AG04450 (cell line): ENCODE measurements at places on chromosomes 13 and 19.
A peak's percentile ranks its signal among the peaks of the same experiment; 100 is the strongest.

GRCh38 chr13:74200081-74200480, 65.9 kb upstream of the KLF12 start:
- no peak for DNase-seq

- DNase-seq, result no peak
These were observed 69.3 kb downstream of the CHST8 start for GRCh38 chr19:33691030-33691427.

GRCh38 chr13:72932250-72932649, 126.6 kb upstream of the KLF5 start:
- DNase-seq, result no peak

DNA sequence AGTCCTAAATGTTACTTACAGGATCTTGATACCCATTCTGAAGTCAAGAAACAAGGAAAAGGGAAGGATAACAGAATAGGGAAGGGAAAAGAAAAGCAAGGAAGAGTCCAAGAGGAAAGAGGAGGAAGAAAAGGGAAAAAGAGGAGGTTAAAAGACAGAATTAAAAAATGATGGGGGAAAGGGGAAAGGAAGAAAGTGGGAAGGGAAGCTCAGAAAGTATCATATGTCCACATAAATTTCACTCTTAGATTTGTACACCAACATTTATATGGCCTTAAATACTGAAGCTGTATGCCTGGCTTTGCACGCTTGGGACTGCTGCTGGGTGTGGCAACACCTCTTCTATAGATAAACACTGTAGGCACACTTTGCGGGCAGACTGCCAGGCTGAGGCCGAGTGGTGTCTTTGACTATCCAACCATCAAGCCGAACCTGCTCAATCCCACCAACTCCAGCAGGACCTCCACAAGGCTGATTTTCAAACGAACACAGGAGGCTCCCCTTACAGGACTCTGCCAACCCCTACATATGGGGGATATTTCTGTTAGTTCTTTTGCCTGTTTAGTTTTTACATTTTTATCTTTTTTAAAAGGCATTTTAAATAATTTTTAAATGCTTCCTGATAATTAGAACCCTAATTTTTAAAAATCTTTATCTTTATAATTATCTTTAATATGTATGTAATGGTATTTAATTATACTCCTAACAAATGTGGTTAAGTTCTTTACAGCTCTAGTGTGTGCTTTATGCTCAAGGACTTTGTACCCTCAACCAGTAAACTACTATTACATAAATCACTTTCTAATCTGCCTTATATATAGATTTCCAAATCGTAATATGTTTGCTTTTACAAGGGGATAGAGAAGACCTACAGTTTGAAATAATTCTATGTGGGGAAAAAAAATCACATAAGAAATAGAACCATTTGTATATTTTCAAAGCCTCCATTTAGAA, 154.2 kb downstream of the DIAPH3 start:
- DNase-seq, result no peak

- DNase-seq, result no peak
These were observed 1.2 kb upstream of the KATNAL1 start for GRCh38 chr13:30308548-30308947.

DNA sequence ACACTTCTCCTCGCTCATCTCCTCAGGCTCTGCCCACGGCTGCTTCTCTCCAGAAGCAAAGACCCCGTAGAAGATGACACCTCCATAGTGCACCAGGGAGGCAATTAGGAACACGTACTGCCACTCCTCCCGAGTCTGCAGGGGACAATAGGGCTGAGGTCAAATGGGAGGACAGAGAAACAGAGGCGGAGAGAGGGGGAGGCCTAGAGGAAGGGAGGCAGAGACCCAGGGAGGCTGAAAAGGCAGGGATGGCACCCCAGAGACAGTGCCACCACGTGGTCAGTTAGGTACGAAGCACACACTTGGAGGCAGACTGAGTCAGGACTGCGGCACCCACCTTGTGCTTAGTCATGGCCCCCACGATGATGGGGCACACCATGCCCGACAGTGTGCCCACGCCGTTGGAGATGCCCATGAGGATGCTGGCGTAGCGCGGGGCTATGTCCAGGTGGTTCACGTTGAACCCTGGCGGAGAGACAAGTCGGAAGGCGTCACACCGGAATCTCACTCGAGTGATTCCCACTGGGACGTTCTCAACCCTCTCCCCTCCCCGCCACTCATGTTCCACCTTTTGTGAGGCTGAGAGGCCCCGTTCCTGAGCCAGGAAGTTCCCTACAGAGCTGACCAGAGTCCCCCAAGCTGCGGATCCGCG, 5.6 kb downstream of the GFY start:
- no peak for DNase-seq

DNA sequence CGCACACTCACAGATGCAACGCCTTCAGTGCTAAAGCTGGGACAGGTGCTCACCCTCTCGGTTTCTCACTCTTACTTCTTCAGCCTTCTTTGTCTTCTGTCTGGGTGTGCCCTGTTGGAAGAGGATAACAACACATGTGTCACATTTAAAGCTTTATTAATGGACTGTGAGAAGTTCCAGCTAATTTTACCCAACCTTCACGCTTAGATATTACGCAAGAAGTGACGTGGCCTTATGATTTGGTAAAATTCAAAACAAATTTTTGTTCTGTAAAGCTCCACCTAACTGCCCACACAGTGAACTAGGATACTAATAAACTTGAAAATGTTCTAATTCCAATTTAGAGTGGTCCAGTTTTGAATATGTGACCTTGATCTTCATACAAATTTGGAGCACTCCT, 66.7 kb upstream of the LRCH1 start:
- no peak for DNase-seq

GRCh38 chr19:4974880-4975469, 6.1 kb downstream of the KDM4B start:
- DNase-seq, result no peak

GRCh38 chr13:30846311-30846710, 59.8 kb upstream of the MEDAG start:
- DNase-seq, result no peak

- DNase-seq, result no peak
These were observed 19.9 kb downstream of the ZNF574 start for GRCh38 chr19:42095814-42096230.

GRCh38 chr13:44237881-44238421, 135.7 kb upstream of the SERP2 start:
- peak; percentile 52 for DNase-seq

- peak; percentile 90 for DNase-seq
These were observed 15.2 kb upstream of the MYO1F start for GRCh38 chr19:8592231-8593009.

GRCh38 chr19:33300009-33300893, 2.1 kb downstream of the CEBPA start:
- DNase-seq, result no peak

DNA sequence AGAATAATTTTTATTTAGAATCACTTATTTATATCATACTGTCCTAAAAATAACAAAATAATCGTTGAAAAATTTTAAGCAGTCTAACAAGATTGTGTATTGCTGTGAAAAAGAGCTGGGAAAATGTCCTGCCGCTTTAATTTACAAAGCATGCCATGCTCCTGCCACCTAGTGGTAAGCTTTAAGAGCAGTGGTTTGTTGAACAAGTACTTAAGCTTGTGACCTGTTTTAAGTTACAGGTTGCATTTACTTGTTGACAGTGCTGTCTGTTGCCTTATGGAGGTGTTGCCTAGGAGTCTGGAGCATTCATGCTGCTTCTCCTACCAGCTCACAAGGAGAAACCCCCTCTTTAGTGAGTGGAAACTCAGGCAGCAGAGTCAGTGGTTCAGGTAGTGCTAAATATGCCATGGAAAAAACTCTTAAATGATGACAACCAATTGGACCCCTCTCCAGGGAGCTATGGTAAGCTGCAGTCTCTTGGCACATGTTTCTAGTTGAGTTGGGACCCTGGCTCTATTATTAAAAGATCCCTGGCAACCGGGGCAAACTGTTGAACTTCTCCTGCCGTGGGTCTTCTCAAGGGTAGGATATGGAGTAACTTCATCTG, 68.4 kb downstream of the SPATA13 start:
- DNase-seq, result peak; percentile 52

GRCh38 chr19:57443121-57443696, 8.1 kb downstream of the ZNF749 start:
- no peak for DNase-seq

DNA sequence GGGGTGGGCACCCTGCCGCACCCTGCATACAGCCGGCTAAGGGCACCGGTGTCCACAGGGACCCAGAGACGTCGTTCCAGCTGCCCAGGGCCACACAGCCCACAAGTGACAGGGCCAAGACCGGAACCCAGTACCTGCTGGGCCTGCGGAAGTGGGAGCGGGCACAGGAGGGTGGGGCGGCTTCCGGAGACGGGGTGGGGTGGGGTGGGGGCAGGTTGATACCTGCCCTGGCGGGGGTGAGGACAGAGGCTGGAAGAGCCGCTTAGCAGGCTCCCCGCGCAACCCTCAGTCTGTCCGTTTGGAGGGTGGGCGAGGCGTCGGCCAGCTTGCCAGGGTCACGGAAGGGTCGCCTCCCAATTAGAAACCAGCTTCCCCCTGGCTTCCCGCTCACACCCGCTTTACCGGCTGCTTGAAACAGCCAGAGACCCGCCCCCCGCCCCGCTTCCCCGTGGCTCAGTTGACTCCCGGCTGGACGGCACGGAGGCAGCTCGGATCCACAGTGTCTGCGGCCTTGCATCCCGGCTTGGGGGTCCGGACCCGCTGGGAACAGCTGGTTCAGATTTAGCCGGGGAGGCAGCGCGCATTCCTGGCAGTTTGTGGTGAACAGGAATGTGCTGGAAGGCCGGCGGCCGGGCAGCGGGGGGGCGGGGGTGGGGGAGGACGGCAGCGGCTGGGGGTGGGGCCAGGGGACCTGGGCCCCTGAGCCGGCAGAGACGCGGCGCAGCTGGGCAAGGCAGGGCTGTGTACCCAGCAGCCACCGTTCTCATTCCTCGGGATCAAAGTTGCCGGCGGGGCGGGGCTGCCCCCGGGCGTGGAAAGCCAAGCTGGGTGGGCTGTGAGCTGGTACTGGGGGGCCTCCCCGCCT, 1.9 kb downstream of the CNN2 start:
- peak; percentile 93 for DNase-seq

- no peak for DNase-seq
These were observed 463 bp downstream of the PCSK4 start for GRCh38 chr19:1489463-1490310.

GRCh38 chr13:52833296-52833875, 15.1 kb downstream of the PCDH8 start:
- no peak for DNase-seq

DNA sequence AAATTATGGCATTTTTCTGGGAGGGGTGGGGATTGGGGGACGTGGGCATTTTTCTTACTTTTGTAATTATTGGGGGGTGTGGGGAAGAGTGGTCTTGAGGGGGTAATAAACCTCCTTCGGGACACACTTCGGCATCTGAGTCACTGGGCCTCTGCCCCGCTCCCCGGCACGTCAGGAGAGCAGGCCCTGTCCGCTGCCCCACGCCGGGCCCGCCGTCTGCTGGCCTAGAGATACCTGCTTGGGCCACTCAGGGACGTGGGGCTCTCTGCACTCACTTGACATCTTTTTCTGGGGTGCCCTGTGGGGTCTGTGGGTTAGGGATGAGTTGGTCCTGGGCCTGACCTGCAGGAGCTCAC, 3.5 kb upstream of the FTL start:
- DNase-seq, result no peak

DNA sequence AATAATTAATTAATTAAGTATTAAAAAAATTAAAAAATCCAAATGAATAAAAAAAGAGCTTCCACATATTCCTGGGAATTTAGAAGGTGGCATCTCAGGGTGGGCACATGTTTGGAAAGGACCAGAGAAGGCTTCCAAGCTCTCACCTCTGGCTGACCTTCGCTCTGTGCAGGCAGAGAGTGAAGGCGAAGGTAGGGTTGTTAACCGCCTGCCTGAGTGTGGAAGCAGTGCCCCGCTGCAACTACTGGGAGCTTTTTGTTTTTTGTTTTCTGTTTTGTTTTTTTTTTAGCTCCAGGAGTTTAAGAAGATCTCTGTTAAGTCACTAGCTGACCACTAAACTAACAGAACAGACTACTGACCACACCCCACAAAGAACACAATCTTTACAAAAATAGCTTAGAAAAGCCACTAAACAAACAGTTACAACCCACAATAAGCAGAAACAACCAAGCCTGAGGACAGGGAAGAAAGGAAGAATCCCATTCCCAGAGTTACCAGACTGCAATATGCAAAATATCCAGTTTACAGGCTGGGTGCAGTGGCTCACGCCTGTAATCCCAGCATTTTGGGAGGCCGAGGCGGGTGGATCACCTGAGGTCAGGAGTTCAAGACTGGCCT, 11.4 kb downstream of the ZNF541 start:
- DNase-seq, result no peak

DNA sequence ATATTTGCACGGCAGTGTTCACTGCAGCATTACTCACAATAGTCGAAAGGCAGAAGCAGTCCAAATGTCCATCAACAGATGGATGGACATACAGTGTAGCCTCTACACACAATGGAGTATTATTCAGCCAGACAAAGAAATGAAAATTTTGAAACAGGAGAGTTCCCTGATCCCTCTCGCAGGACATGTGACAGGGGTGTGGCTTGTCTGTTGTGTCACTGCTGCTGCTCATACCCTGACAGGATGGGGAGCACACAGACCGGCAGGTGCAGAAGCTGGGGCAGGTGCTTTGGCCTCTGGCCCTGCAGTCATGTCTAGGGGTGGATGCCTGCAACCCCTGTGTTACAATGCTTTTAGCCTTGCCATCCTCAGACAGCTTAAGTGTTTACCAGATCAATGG, 204.3 kb downstream of the EFNB2 start:
- no peak for DNase-seq

- no peak for DNase-seq
These were observed 12.5 kb downstream of the C19orf18 start for GRCh38 chr19:57961785-57962184.
